NCI-H2107 (cell line): ENCODE measurements at places on chromosomes 5 and 9.

GRCh38 chr5:109546461-109546860, 136.7 kb upstream of the PJA2 start:
- no peak for DNase-seq

DNA sequence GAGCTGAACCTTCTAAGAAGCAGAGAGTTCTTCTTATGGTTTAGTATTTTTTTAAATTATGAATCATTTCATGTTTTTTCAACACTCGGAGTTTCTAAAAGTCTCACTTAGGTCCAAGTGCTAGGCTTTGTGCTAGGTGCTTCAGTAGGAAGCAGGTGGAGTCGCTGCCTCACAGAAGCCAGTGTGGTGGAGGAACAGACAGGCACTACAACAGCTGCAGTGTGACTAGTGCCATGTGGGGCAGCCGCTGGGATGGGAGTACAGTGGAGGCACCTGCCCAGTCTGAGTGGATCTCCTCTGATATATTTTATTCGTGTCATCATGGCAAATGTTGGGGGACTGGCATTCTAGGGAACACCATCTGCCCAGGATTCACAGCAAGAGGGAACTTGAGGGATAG, 15.3 kb downstream of the PCDHGC5 start:
- DNase-seq, result no peak

DNA sequence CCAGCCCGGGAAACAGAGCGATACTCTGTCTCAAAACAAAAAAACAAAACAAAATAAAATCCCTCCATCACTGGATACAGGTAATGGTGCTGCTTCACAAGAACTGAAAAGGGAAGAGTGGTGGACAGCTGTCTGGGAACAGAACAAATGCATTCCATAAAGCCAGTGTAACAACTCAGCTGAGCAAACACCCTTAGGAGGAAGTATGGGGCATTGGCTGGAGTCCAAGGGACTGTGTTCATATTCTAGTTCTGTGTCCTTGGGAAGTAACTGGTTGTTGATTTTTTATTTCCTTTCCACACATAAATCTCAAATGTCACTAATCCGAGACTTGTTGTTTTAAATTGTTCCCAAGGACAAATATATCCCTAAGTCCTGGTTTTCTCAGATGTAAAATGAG, 38.3 kb downstream of the HTR1A start:
- DNase-seq, result no peak

DNA sequence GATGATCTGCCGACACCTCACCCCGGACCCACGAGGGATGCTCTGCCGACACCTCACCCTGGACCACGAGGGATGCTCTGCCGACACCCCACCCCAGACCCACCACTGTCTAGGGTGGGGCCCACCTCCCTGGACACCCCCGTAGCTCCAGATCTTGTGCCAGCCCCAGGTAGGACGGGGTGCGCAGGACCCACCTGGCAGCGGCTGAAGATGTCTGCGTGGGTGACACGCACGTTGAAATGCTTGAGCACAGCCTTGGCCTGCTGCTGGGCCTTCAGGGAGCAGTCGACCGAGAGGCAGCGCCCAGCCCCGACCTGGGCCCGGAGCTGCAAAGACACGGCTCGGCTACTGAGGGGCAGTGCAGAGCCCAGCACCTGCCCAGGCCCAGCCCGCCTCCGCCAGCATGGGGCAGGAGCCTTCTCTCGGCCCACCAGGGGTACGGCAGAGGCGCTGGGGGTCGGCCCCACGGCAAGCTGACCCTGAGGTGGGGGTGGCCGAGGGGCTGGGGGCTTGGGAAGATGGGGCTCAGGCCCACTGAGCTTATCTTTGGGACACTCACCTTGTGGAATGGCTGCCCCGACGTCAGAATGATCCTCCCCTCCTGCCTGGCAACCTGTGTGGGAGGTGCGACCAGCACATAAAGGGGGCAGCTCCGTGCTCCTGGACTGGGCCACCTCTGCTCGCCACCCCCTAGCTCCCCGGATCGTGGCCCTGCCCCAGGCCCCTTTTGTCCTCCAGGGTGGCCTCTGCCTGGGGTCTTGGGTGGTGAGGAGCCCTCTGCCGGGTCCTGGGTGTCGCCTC, 21.7 kb upstream of the NRARP start:
- DNase-seq, result no peak

DNA sequence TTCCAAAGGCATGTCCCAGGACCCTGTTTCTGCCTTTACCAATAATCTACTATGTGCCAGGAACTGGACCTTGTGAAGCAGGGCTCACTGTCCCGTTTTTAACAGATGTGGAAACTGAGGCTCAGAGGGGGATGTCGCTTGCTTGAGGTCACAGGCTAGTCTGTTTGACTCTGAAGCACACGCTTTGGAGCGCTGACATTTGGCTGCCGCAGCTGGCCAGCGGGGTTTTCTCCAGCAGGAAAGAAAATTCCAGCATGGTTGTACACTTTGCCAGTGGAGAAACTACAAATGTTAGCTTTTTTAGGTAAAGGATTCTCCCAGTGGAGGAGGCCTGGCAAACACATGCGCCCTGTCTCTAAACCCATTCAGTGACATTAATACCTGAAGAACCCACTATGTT, 50.5 kb downstream of the SH3PXD2B start:
- no peak for DNase-seq

DNA sequence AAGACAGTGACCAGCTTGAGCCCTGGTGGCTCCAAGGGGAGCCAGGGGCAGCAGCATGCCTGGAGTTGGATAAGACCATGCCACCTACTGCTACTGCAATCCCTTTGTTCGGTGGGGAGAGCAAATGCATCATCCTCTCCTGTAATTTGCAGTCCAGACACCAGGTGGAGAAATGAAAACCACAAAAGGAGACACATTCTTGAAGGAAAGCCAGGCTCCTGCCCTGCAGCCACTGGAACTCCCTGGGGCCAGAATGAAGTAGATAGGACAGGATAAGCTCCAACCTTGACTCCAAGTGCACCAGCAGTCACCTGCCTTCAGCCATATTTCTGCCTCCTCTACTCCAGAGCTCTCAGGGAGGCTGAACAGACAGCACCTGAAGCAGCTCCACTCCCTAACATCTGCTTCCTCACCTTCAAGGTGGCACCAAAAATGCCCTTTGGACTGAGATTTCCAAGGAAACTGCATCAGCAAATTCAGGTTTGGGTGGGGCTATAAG, 65.1 kb upstream of the IQGAP2 start:
- no peak for DNase-seq

GRCh38 chr5:149887622-149888183, 56.9 kb downstream of the PDE6A start:
- no peak for DNase-seq

GRCh38 chr5:8701251-8701650, 832.3 kb downstream of the MTRR start:
- no peak for DNase-seq

DNA sequence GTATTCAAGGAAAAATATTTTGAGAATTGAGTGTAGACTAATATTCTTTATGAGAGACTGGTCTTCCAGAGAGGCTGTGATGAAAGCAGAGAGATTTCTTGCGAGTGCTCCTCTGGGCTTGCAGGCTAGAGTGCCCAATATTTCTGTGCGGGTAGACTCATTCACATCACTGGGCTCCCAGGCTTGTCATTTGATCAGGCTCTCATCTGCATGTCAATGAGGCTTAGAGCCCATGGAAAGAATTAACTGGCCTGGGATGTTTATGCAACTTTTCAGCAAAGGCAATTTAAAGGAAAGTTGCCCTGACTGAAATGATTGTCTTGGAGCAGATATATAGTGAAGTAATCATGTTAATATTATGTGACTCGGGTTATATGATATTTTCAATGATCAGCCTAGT, 42.3 kb downstream of the SNCAIP start:
- DNase-seq, result peak; percentile 4

- no peak for DNase-seq
Measured at GRCh38 chr5:62592558-62592957, 13.9 kb downstream of the LRRC70 start.

- no peak for DNase-seq
Measured at GRCh38 chr5:109939116-109939682, 249.5 kb downstream of the MAN2A1 start.

DNA sequence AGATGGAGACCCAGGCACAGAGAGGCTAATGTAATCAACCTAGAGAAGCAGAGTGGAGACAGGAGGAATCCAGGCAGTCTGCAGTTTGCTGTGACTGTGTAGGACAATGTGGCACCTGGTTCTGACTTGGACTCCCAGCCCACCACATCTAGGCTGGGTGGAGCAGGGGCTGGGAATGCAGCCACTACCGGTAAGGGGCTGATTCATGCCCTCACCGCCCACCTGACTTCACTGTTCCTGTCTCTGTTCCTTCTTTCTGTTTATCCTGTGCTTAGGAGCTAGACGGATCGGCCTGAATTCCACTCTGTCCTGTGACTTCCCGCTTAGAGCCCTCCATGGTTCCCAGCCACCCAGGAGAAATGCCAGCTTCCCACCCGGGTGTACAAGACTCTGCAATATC, 2.6 kb downstream of the PDLIM4 start:
- no peak for DNase-seq

GRCh38 chr5:178612299-178612698, 14.6 kb downstream of the CLK4 start:
- no peak for DNase-seq

DNA sequence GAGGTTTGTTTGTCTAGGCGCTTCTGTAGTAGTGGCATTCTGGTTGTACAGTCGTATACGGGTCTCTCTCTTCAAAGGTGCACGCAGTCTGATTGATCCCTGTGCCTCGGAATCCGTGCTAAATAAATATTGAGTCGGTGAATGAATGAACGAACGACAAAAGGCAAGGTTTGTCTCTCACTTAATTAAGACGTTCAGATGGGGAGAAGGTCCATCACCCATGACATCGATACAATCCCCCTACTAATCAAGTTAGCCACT, 500 bp upstream of the CREBRF start:
- no peak for DNase-seq

- DNase-seq, result no peak
Measured at GRCh38 chr5:150626853-150627276, 13.6 kb upstream of the SYNPO start.

- DNase-seq, result no peak
Measured at GRCh38 chr9:37582548-37583157, 6.5 kb upstream of the FBXO10 start.
